ENCODE measurements at places on chromosomes 5 and 9. TPM values are rescaled to one million over a fixed set of nuclear protein-coding genes. Genes with fewer than 3 reads are reported as not detected.

GRCh38 chr9:127185931-127186781 lies 63.7 kb upstream of the ANGPTL2 start:
- H3K36me3 ChIP-seq: no peaks in the 10 kb centered on the region
- H3K4me3 ChIP-seq: no peak overlapping the region
- DNase-seq: peak; percentile 44
- no peaks in the 10 kb centered on the region for H3K27me3 ChIP-seq
- peak overlapping the region; percentile 56 for H3K27ac ChIP-seq
- peaks cover 21% of the 10 kb centered on the region for H3K4me1 ChIP-seq

GRCh38 chr9:133153227-133154096 lies 10.3 kb downstream of the GBGT1 start:
- H3K27me3 ChIP-seq: no peaks in the 10 kb centered on the region
- peaks cover 3% of the 10 kb centered on the region for H3K4me1 ChIP-seq
- no peak overlapping the region for H3K4me3 ChIP-seq
- H3K27ac ChIP-seq: no peak overlapping the region
- DNase-seq: no peak
- H3K36me3 ChIP-seq: no peaks in the 10 kb centered on the region

DNA sequence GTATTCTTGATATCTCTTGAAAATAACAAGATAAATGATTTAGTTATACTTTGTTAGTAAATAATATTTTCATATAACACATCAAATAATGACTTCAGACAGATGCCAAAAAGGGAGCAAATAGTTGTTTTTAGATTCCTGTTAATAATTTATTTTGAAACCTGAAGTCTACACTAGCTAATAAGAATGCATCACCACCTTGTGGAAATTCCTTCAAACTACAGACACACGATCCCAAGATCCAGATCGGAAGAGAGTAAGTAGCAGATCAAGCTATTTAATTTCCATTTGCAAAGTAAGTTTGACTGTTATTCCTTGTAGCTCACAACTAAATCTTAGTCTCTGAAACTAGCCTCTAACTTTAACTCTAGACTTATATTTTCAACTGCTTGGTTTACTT lies 35.5 kb upstream of the ISL1 start:
- H3K4me1 ChIP-seq: no peaks in the 10 kb centered on the region
- no peak for DNase-seq
- no peak overlapping the region for H3K4me3 ChIP-seq

DNA sequence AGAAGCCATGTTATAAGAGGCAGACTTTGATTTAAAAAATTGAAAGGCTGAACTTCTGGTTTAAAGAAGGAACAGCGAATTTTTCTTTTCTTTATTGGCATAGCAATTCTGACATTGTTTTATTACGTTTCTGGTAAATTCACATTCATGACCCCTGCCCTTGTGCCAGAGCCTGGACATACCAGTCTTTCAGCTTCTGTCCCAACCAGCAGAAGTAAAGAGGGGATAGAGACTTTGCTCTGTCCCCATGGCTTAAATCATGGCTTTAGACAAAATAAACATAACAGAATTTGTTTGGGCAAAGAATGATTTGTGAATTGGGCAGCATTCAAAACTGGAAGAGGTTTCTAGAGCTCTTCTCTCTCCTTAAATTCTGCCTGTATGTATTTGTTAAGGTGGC lies 15.3 kb downstream of the CAST start:
- no peak for DNase-seq
- no peaks in the 10 kb centered on the region for H3K4me1 ChIP-seq
- no peaks in the 10 kb centered on the region for H3K27me3 ChIP-seq
- no peak overlapping the region for H3K27ac ChIP-seq

DNA sequence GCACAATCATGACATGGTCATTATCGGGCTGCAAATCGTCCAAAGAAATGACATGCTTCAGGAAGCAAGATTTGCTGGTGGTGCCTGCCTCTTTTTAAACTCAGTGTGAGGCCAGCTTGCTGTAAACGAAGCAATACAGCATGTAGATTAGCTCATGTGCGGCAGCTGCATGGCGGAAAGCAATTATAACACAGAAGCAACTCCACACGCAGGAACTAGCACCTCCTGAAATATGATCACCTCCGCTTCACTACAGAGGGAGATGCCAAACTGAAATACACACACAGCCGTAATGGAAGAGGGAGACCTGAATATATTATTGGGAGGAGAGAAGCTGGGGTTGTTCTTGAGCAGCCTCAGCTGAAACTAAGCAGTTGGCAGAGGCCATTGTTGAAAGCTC lies 312.5 kb downstream of the PSAT1 start:
- H3K27me3 ChIP-seq: no peaks in the 10 kb centered on the region
- H3K4me1 ChIP-seq: peaks cover 14% of the 10 kb centered on the region
- no peak overlapping the region for H3K27ac ChIP-seq
- H3K4me3 ChIP-seq: no peak overlapping the region
- no peak for DNase-seq
- H3K36me3 ChIP-seq: no peaks in the 10 kb centered on the region

Gene CCDC69
- polyA plus RNA-seq: 0.54 TPM

- no peaks in the 10 kb centered on the region for H3K4me1 ChIP-seq
- peaks cover 6% of the 10 kb centered on the region for H3K36me3 ChIP-seq
- no peak overlapping the region for H3K4me3 ChIP-seq
Observed at GRCh38 chr5:644509-644908, 32.4 kb downstream of the CEP72 start.

DNA sequence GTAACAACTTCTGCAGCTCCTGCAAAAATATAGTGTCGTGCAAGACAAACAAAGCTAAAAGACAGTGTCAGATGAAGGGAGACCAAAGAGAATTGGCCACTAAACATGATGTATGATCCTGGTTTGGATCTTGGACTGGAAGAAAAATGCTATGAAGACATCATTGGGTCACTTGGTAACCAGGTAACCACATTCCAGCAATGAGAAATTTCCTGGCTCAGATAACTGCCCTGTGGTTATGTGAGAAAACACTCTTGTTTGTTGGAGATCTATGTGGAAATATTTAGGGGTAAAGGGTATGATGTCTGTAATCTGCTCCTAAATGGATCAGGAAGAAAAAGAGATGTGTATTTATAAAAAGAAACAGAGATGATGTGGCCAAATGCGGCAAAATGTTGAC lies 45.5 kb upstream of the ANKRD33B start:
- no peak for DNase-seq
- peaks cover 2% of the 10 kb centered on the region for H3K4me1 ChIP-seq
- no peaks in the 10 kb centered on the region for H3K27me3 ChIP-seq
- no peak overlapping the region for H3K4me3 ChIP-seq
- H3K36me3 ChIP-seq: peaks cover 3% of the 10 kb centered on the region

GRCh38 chr9:110015759-110016158 lies 192.2 kb downstream of the C9orf152 start:
- peaks cover 15% of the 10 kb centered on the region for H3K4me1 ChIP-seq
- H3K27ac ChIP-seq: peak overlapping the region; percentile 96
- H3K27me3 ChIP-seq: no peaks in the 10 kb centered on the region
- DNase-seq: no peak
- no peak overlapping the region for H3K4me3 ChIP-seq

GRCh38 chr9:103798620-103799019 lies 295.5 kb upstream of the SMC2 start:
- H3K4me1 ChIP-seq: no peaks in the 10 kb centered on the region
- H3K27me3 ChIP-seq: no peaks in the 10 kb centered on the region

DNA sequence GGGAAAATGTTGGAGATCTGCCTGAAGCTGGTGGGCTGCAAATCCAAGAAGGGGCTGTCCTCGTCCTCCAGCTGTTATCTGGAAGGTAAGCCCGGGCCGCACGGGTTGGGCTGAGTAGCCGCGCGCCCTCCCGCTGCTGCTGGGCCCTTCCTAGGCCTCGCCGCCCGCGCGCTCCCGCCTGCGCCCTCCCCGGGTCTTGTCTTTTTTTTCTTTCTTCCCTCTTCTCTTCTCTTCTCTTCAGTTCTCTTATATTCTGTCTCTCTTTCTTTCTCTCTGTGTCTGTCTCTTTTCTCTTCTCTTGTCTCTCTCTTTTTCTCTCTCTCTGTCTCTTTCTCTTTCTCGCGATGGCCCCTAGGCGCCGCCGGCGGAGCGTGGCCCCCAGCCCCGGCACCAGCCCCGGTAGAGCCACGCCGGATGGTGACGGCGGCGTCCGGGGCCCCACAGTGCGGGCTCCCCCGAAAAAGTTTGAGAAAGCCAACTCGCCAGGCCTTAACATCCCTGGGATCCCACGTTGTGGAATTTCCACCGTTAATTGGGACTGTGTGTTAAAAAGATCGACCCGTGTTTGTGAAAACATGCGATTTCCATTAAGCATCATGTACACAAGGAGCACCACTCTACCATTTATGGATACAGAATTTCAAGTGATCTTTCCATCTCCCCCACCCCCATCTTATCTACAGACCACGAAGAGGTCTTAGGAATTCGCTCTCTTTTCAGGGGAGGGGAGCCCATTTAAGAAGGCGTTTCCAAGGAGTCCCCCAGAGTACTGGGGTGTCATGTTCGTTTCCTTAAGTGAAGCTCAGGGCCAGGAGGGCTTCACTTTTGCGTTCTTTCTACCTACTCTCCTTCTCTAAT lies 616 bp downstream of the ABL1 start:
- no peaks in the 10 kb centered on the region for H3K36me3 ChIP-seq
- H3K4me3 ChIP-seq: peak overlapping the region; percentile 77
- no peaks in the 10 kb centered on the region for H3K27me3 ChIP-seq
- H3K27ac ChIP-seq: peak overlapping the region; percentile 97

DNA sequence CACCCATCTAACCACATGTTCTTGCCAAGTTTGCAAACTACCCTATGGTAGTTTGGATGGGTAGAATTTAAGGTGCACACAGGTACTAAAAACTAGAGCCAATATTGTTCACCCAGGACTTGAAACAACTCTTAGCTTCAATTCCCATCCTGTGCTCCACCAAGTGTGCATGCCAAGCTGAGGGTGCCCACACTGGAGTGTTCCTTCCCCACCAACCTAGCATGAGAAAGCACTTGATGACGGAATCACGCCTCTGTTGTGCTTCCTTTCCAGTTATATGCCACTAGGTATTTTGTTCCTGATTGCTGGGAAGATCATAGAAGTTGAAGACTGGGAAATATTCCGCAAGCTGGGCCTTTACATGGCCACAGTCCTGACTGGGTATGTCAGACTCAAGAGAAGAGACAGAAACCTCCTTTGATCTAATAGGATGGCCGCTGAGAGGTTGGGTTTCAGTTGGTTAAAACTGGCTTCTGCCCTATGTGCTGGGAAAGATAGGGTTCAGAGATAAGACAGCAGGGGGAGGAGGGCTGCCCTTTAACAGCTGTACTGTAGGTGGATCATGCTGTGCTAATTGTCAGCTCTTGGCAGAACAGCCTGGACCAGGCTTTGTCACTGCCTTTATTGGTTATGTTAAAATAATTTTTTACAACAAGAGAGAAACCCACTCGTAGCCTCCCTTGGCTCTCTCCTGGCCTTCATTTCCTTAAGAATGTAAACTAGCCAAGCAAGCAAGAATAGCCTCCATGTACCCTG lies 83.5 kb downstream of the SLC1A1 start:
- H3K27me3 ChIP-seq: no peaks in the 10 kb centered on the region
- no peak overlapping the region for H3K27ac ChIP-seq
- no peaks in the 10 kb centered on the region for H3K4me1 ChIP-seq
- H3K4me3 ChIP-seq: no peak overlapping the region

- no peak overlapping the region for H3K27ac ChIP-seq
- peak; percentile 60 for DNase-seq
- H3K27me3 ChIP-seq: no peaks in the 10 kb centered on the region
Observed at GRCh38 chr9:27276193-27277030, 20.5 kb downstream of the EQTN start.
